ENCODE measurements at places on chromosomes 2 and 18. TPM values are rescaled to one million over a fixed set of nuclear protein-coding genes. Genes with fewer than 3 reads are reported as not detected.

DNA sequence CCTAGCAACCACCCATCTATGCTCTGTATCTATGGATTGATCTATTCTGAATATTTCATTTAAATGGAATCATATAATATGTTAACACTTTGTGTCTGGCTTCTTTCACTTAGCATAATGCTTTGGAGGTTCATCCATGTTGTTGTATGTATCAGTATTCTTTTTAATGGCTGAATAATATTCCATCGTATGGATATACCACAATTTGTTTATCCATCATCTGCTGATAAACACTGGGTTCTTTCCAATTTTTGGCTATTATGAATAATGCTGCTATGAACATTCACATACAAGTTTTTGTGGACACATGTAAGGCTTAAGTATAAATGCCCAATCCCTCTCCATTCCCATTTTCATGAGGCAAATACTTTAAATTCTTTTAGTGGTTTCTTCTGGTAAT lies 52.9 kb downstream of the MRPL33 start:
- DNase-seq, result no peak

IL37 gene
- not detected for total RNA-seq

MAP4K3 gene
- total RNA-seq, result 36.3 TPM

C2orf78 gene
- total RNA-seq, result not detected

Measured in HFFc6 (cell line).